Activated T-cell treated with anti-CD3 and anti-CD28 coated beads, Interleukin-2, amount 50 U/mL, for 24 hours (primary cell): ENCODE measurements at places on chromosomes 12 and 14.

DNA sequence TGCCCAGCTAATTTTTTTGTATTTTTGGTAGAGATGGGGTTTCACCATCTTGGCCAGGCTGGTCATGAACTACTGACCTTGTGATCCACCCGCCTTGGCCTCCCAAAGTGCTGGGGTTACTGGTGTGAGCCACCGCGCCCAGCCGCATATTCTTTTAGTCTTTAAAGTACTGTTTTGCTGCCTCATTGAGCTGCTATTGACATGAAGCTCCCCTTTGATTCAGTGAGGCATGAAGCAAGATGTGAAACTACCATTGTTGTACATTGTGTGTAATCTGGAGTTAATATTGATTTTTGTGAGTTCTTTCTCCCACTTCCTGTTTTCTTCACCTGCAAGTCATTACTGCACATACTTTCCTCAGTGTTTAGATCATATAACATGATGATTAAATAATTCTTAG, 80.8 kb downstream of the MNAT1 start:
- DNase-seq: no peak

DNA sequence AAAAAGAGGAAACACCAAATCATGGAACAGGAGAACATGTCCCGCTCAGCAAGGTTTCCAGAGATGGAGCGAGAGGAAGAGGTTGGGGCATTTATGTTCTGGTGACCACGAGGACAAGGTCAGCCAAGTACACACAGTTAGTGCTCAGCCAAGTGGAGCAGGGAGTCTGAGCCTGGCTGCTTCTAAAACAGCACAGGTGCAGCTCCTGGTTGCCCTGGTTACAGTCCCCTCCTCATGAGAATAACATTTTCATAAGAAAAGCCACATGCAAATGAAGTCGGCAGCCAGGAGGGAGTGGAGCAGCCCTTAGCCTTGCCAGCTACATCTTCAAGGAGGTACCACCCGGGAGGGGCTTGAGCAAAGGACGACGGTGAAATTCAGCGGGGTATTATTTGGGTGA, 81.8 kb downstream of the NOS1 start:
- no peak for DNase-seq

DNA sequence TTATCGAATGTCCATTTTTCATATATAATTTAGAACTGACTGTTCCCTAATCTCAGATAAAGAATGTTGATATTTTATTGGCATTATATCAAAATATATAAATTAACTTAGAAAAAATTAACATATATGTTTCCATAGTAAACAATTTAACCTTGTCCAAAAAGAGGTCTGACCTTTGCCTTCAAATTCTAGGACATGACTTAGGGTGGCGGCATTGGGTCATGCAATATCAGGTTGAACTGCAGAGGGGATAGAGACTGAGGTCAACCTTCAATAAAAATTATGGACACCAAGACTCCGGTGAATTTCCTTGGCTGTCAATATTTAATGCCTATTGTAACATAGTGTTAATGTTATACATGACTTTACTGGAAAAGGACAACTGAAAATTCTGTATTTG, 199.8 kb downstream of the RPL10L start:
- DNase-seq: no peak

- DNase-seq: no peak
These were observed 11.7 kb downstream of the ITGA5 start for GRCh38 chr12:54407183-54407905.

GRCh38 chr14:94560751-94561655, at the start of gene SERPINA4:
TSS of gene SERPINA4 (plus strand) at chr14:94561442. CDS start at chr14:94563483, 2,041 bp downstream.
- DNase-seq: no peak

GRCh38 chr12:4603421-4603820, 41.4 kb downstream of the DYRK4 start:
- no peak for DNase-seq

GRCh38 chr12:74889563-74890236, 319.9 kb downstream of the KCNC2 start:
- no peak for DNase-seq

- DNase-seq: no peak
These were observed 70.1 kb upstream of the CRY1 start for GRCh38 chr12:107163413-107163812.

GRCh38 chr12:9344541-9344940, 136.3 kb upstream of the PZP start:
- no peak for DNase-seq

DNA sequence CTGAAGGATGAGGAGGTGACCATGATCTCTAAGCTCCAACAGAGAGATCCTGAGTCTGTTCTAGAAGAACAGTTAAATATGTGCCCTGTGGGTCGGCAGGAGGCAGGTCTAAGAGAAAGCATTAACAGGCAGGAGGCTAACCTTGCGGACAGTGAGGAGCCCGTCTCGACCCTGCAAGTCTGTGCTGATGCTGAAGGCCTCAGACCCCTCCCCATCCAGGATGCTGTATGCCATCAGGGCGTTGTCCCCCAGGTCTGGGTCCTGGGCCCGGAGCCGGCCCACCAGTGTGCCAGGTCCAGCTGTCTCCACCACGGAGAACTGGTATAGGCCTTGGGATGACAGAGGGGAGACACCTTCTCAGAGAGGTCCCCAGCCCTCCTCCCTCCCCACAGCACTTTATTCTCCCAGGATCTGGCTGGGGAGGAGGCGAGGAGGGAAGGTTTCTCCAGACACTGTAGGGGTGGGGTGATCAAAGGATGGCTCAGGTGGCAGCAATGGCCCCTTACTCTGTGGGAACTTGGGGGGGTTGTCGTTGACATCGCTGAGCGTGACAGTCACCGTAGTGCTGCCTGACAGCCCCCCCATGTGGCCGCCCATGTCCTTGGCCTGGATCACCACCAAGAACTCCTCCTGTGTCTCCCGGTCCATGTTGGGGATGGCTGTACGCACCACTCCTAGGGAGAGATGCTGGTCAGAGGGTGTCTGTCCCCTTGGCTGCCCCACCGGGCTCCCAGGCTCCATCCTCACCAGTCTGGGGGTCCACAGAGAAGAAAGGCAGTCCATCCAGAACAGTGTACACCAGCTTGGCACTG, 3.1 kb downstream of the CDH24 start:
- DNase-seq: peak; percentile 56

DNA sequence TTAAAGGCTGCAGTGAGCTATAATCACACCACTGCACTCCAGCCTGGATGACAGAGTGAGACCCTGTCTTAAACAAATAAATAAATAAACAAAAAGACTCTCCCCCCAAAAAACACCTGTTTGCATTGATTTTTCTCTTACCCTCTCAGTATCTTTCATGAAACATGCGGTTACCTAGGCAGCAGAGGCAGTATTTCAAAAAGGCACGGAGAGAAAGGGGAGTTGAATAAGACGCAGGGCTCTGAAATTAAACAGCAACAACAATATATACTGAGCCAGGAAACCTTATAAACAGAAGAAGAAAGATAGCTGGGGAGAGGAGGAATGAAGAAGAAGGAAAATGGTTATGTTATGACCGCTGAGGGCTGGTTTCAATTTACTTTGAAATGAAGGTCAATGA, 277.6 kb downstream of the BTG1 start:
- DNase-seq: no peak
